ENCODE measurements at places on chromosomes 6 and 20.

- no peak for DNase-seq
These were observed 28.3 kb downstream of the MAS1 start for GRCh38 chr6:159919011-159919511.

DNA sequence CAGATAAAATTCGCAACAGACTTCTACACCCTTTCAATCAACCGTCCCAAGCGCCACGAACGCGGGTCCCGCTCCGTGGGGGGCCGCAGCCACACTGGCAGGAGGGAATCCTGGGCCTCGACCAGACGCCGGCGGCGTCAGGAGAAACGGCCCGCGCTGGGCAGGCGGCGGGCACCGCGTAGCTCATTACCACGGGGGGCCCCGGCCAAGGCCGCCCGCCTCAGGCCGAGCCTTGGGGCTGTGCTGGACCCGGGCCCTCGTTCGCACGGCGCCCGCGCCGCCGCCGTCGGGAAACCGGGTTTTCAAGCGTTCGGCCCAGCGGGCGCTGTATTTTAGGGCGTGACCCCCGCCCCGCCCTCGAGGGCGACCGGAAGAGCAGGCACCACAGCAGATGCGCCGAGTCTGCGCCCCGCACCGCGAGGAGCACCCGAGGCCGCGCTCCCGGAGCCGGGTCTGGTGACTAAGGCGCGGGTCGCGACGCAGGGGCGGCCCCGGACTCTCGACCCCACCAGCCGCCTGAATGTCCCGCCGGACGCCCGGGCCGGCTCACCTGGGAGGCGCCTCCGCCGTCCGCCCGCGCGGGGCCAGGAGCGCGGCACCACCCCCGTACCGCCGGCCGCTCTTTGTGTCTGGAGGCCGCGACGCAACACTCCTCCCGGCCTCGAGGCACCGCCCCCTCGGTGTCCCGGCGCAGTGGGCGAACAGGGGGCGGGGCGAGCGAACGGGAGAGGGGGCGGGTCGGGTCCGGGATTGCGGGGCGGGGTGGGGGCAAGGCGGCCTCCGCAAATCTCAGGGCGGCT is at the start of gene NINL:
Gene NINL (minus strand): TSS at position 627 of the 800 bp plus-strand sequence. CDS start 58,944 bp downstream, outside the sequence.
- peak; percentile 33 for DNase-seq

GRCh38 chr6:17268114-17268513 is 13.0 kb upstream of the RBM24 start:
- no peak for DNase-seq

DNA sequence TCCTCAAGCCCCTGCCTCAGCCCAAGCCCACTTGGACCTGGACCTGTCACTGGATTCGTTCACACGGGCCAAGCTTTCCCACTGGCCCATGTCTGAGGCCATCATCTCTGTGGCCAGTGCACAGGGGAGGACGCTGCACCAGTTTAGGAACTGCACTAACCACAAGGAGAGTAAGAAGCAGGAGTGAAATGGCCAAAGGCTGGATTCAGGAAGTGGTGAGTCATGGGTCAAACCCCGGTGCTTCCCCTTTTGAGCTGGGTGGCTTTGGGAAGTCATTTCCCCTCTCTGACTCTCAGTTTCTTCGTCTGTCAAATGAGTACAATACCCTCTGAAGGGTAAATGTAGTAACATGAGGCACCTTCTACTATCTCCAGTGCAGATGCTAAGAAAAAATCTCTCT is 87.9 kb downstream of the CD40 start:
- DNase-seq: no peak

GRCh38 chr6:26426691-26427450 is 13.4 kb upstream of the BTN3A3 start:
- DNase-seq: no peak

- DNase-seq: no peak
These were observed 26.2 kb upstream of the NOL4L start for GRCh38 chr20:32611286-32611685.

DNA sequence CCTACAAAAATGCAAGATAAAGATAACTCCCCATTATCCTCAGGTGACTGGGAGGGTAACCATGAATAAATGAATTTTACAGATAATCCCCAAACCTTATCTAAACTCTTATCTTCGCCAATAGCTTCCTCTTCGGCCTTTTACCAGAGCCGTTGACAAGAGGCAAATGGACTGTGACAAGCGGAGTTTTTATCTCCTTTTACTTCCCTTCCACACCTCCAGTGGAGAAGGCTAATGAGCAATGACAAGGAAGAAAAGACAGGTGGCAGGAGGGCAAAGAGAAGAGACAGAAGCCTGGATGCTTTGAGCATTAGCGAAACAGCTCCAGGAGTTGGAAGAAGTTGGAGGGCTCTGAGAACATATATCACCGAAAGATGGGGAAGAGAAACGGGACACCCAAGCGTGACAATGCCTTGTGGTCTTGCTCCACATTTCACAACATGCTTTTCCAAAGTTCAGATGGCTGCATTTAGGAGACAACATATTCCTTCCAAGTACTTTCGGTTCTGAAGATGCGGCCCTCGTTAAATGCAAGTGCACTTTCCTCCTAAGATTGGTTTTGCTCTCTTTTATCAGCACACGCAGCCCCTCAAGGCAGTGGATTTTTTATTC is 69.2 kb downstream of the PRDM1 start:
- no peak for DNase-seq

DNA sequence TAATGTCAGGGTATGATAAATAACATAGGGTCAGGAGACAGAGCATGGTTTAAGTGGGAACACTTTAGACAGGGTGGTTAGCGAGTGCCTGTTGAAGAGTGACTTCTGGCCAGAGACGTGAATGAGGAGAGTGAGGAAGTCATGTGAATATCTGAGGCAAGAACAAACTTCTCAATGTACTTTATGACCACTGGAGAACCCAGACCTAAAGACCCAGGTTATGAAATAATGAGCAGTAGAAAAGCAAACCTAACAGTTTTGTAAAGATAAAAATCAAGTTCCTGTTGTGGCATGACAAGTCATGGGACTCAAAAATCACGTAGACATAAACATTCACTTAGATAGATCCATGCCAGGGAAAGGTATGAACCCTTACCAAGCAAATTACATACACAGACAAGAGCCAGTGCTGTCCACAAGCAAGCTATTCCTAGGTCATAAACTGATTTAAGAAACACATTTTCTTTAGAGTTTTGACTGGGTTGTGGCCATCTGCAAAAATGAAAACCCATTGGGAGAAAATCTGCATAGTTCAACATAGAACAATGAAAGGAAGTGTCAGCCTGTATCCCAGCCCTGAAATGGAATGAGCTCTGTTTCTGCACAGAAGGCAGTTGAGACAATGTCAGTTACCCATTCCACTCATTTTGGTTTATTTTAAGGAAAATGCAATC is 2.2 kb upstream of the MYCT1 start:
- DNase-seq: no peak

DNA sequence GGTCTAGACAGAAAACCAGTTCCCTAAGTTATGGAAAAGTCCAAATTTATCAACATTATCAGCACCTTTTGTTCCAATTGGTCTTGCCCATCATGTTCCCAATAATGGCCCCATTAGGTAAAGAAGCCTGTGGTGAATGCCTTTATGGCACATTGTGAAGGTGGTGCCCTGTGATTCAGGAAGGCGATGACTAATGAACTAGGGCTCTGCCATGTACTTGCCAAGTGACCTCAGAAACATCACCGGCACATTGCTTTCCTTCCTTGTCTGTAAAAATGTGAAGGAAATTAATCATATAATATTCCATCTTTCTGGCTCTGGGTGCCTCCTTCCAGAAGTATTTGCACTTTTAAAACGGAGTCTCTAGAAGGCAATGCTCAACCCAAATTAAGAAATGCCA is 132.3 kb downstream of the UNC5CL start:
- DNase-seq: no peak

DNA sequence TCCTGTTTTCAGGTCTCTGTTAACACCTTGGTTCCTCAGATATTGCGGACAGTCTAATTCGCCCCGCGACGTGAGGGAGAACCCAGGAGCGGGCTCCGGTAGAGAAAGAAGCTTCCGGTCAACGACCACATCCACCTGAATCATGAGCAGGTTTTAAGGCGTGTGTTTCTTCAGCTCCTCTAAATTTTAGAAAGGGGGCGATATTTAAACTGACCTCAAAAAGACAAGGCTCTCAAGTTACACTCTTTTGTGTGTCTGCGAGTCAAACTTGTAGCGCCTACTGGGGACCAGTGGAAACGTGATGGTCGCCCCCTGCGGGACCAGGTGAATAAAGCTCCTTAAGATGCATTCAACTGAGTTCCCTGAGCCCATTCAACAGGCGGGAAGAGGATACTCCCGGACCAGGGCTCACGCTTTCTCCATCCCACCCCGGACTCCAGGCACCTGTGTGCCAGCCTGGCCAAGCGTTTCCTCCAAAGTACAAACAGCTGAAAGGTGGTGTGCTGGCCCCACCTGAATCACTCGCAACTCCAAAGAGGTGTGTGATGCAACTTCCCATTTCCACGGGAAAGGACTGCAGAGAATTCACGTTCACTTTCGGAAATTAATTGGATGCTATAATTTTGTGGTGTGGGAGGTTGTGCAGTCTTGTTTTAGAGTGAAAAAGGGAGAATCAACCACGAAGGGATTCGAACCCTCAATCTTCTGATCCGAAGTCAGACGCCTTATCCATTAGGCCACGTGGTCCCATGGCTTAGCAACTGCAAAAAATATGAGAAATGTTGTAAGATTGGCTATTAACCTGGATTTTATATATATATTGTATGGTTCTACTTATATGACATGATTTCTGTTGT is 17.0 kb downstream of the GPX5 start:
- peak; percentile 37 for DNase-seq

GRCh38 chr20:45115829-45116228 is 855 bp upstream of the WFDC5 start:
- DNase-seq: no peak

- DNase-seq: no peak
These were observed 63.8 kb upstream of the FABP7 start for GRCh38 chr6:122715725-122716124.

- no peak for DNase-seq
These were observed 78.3 kb downstream of the STXBP5 start for GRCh38 chr6:147282566-147282959.

DNA sequence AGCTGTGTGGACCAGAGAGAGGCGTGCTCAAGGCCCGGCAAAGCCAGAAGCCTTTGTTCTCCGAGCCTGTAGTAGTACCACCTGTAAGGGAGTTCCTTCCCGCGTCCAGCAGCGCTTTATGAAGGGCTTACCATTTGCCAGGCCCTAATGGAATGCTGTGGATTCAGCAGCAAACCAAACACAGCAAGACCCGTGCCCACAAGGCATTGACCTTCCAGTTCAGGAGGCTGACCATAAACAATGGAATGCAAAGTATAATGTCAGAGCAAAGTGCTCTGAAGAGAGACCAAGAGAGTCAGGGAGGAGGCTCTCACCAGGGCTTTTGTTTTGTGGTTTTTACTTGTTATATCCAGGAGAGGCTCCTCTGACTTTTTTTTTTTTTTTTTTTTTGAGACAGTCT is 209.8 kb downstream of the ZMYND8 start:
- DNase-seq: no peak

DNA sequence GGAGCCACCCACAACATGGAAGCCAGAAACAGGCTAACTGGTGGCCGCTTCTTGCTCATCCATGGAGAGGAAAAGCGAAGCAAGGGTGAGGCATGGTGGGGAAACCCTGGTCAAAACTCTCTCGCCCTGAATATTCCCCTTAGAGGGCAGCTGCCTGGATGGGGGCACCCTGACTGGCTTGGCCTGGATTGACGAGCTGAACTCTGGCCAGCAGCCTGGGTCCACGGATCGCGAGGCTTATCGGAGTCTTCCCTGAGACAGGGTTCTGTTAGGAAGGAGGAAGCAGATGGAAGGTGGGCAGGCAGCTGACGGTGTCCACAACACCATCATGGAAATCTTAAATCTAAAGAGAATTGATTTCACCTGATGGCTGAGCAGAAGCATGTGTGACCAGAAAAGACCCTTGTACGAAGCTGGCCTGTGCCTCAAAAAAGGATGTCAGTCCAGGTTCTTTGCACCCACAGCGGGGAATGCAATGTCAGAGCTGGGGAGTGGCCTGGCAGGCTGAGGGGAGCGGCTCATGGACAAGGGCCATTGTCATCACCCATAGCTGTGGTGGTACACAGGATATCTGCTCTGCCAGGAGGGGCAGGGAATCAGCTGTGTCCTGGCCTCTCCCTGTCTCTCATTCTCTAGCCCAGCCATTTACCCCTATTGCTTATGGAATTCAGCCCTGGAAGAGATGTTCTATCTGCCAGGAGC is 109.4 kb upstream of the SNX9 start:
- no peak for DNase-seq

DNA sequence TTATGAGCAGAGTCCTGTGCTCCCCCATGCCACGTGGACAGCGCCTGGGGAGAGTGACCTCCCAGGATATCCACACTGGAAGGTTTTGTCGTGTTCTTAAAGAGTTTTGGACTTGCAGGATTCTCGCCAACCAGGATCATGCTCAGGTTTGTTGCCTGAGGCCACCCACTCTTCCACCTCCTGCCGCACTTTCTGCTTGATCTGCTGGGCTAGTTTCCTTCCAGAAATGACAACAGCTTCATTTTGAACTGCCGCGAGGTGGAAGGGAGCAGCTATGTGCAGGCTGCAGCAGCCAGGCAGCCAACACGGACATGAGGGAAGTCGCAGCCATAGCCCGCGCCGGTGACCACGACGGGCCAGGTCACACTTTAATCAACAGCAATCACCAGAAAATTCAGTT is 27.7 kb upstream of the SEC63 start:
- DNase-seq: no peak

- DNase-seq: no peak
These were observed 222.5 kb upstream of the PMEPA1 start for GRCh38 chr20:57932227-57932864.

- no peak for DNase-seq
These were observed 1.6 kb upstream of the ZSCAN12 start for GRCh38 chr6:28401172-28401571.

DNA sequence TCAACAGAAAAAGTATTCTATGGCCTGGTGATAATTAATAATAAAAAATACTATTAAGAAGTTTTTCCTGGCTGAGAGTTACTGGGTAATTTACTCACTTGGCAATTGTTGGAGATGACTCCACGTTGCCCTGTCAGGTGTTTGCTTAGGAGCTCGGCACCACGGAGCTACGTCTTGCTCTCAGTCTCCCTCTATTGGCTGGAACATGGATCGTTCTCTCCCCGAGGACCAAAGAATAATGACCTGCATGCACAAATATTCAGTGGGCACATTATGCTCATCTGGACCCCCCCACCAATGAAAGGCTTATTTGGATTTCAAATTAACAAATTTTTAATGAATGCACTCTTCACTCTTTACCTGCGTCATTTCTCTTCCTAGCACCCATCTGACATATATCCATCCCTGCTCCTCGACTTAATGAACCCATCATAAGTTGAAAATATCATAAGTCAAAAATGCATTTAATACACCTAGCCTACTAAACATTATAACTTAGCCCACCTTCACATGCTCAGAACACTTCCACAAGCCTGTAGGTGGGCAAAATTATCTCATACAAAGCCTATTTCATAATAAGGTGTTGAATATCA is 71.0 kb upstream of the CD83 start:
- peak; percentile 23 for DNase-seq

DNA sequence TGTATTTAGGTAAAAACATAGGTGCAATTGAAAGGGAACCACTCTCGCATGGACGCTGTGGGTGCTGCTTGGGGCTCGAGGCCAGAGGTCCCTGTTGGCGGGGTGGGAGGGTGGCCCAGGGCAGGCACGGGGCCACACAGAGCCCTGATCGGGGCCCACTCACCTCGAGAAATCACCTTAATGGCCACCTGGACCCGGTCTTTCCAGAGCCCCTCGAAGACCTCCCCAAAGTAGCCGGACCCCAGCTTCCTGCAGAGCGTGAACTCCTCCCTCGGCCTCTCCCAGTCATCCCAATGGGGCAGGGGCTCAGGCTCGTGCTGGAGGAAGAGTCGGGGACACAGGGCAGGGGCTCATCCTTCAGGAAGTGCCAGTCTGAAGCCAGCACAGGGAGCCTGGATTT is 3.8 kb downstream of the PTK6 start:
- no peak for DNase-seq

All from activated CD4-positive, alpha-beta T cell treated with anti-CD3 and anti-CD28 coated beads, Interleukin-2, amount 50 U/mL, for 4 hours (primary cell).